C1 segment of cervical spinal cord (tissue), 14 donors: ENCODE measurements at places on chromosomes 4 and X.

- DNase-seq: no peak
Measured at GRCh38 chrX:118459494-118459893, 36.1 kb upstream of the DOCK11 start.

GRCh38 chr4:109611045-109611646, 51.1 kb downstream of the MCUB start:
- no peak for DNase-seq

- no peak for DNase-seq
Measured at GRCh38 chr4:119087656-119088055, 48.0 kb upstream of the MYOZ2 start.

- peak; percentile 25 for DNase-seq
Measured at GRCh38 chrX:66602381-66602938, 36.4 kb downstream of the EDA2R start.

DNA sequence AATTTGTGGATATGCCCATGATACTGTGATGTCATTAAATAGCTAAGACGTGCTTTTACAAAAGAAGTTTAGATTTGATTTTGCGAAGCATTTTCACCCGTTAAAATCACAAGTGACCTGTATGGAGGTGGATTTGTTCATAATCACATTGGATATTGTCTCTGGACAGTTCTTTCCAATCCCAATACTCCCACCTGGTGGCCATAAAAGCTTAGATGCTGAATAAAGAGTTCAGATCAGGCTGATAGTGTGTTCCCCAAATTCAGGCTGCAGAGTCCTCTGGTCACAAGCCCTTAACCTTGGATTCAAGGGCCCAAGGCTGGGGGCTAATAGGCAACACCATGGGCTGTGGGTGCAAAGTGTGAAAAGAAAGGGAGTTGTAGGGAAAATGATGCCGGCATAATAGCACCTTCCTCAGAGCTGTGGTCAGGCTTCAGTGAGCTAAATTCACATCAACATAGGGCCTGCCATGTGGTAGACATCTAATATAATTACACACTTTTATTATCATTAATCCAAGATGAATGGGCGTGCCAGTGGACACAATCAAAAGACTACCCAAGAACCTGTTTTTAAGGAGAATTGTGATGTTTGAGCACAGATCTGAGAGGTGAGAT, 28.1 kb downstream of the SMIM43 start:
- DNase-seq: no peak

DNA sequence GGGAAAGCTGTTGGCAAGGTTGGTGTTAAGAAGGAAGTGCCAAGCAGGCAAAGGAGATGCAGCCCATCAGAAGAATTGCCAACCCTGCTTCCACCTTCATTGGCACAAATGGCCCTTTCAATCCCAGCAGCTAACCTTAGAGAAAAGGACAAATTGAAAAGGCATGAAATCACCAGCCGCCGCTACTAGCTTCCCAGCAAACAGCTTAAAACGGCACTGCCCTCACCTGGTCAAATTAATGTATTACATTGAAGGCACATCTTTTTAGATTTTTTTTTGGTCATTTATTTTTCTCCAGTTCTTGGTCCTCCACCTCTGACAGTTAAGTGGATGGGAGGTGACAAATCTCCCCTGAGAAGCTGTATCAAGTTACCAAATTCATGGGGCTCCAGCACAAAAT, 51.0 kb upstream of the NHSL2 start:
- no peak for DNase-seq

DNA sequence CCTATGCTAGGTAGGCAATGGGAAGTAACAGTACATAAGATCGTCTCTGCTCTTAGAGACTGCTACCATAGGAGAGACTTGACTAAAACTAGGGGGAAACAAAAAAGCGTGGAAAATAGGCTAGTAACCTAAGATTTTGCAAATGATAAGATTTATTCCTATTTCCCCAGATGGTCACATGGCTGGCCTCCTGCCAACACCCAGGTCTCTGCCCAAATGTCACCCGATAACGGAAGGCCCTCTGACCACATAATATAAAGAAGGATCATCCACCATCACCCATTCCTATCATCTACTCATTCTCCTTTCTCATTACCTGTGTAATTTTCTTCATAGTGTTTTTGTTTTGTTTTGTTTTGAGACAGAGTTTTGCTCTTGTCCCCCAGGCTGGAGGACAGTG, 4.7 kb downstream of the LAMP2 start:
- no peak for DNase-seq

DNA sequence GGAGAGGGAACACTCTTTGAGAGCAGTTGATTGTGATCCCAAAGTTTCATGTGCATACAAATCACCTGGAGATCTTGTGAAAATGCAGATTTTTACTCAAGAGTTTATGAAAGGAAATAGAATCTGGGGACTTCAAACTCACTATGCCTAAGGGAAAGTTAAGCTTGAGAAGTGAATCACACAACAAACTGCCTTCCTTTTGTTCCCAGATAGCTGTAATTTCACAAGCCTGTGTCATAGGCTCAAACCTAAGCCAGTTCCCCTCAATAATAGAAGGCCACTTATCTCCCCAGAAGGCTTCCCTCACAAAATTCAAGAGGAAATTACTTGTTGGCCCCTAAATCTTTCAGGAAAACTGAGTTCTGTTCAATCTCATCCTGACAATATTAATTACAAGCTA, 132.8 kb upstream of the MAGEB16 start:
- DNase-seq: no peak

GRCh38 chr4:2482693-2483092, 13.8 kb downstream of the RNF4 start:
- DNase-seq: peak; percentile 32

DNA sequence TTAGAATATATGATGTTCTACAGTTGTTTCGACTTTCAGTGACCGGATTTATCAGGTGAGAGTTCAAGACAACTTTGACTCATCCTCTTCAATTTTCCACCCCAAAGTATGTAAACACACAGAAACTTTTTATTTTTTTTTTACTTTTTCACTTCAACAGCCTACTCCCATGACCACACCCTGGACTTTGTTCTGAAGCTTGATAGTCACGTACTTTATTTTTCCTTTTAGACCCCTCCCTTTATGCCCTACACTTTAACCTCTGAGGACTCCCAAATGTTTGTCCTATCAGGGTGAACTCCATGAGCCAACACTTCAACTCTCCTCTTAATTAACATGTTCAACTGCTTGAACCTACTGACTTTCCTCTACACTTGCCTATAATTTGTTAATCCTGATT, 2.5 kb upstream of the DDX60 start:
- DNase-seq: no peak

DNA sequence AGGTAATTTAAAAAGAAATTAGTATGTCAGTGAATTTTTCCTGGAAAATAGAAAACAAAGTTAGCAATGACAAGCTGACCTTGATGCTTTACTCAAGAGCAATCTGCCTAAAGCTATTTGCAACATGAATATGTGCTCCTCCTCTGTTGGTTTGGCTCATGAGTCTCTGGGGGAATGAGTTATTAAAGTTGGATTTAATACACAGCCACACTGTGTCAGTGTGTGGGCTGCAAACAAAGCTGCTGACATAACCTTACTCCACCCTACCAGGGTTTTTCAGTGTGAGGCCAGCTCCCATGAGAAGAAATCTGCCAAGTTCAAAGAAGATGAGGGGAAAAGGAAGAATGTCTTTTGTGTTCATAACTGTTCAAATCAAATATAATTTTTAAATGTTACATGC, 280.5 kb downstream of the TLL1 start:
- no peak for DNase-seq
